T-helper 2 cell treated with Interferon-gamma antibody and Interleukin-4, amounts not matched to agents 5 μg/mL and 100 μg/mL, for 36 hours (primary cell): ENCODE measurements at places on chromosomes 7 and 10.

GRCh38 chr7:35516498-35516897 is 178.4 kb downstream of the HERPUD2 start:
- no peak for DNase-seq

GRCh38 chr7:138382862-138383565 is 77.0 kb upstream of the TRIM24 start:
- no peak for DNase-seq

GRCh38 chr10:117617659-117618058 is 75.1 kb downstream of the EMX2 start:
- no peak for DNase-seq

DNA sequence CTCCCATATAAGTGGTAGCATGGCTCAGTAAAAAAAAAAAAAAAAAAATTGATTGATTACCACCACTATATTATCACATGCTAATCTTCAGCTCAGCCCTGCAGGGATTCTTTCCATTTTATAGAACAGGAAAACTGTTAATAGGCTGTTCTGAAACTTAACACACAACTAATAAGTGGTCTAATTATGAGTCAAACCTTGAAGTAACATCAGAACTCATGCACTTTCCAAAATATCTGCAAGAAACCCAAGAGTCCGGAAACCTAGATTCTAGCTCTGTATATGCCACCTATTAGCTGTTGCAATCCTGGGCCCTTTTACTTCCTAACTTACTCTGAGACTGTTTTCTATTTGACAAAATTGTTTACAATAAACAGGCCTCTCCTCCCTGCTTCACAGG is 23.9 kb downstream of the SEM1 start:
- no peak for DNase-seq

GRCh38 chr10:46253076-46254006 is 33.5 kb upstream of the ANTXRL start:
- DNase-seq = no peak

DNA sequence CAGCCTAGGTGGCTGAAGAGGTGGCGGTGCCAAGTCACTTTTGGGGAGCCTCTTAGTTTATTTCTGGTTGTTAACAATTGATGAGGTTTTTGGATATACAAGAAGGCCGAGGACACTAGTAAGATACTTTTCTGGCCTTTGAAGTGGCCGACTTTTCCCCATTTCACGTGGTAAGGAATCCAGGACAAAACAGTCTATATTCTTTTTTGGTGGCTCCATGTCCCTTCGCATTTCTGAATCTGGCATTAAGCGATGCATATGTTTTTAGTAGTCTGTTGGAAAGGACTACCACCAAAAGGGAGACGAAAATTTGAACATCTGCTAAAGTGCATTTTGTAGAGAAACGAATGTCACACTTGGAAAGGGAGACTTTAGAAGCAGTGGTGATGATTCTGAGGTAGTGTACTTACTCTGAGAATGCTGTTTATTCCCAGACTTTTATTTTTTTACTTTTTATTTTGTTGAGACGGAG is 1.5 kb downstream of the MLLT10 start:
- no peak for DNase-seq
